Lower lobe of right lung (tissue), 2 donors: ENCODE measurements at places on chromosomes 2 and 18. TPM values are rescaled to one million over a fixed set of nuclear protein-coding genes. Genes with fewer than 3 reads are reported as not detected.

DNA sequence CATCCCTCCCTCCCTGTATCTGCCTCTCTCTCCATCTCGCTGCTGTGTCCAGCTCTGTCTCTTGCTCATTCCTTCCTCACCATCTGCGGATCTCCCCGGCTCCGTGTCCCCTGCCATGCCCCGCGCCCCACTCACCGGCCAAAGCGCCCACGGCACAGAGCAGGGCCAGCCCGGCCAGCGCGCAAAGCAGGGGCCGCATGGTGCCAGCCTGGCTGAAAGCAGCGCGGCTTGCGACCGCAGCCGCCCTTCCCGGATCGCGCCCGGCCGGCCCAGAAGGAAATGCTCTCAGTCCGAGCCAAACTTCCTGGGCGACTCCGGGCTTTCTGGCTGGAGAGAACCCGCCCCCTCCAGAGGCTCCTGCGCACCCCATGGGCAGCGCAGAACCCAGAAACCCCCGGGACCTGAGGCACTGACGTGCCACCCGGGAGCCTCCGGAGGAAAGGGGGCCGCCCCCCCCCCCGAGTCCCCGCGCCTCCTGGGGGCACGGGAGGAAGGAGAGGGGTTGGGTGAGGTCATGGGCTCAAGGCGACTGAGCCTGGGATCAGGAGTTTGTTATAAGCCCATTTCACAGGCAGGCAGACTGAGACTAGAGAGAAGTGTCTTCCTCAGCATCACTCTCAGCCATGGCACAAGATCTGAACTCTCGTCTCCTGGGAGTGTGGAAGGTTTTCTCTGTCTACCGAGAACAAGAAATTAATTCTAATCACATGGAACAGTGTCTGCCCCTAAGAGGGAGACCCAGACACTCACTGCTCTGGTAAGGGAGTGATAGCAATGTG lies 45.2 kb upstream of the RAB6C start:
- DNase-seq: no peak
- H3K4me3 ChIP-seq: no peak overlapping the region
- H3K27ac ChIP-seq: no peak overlapping the region

- no peaks in the 10 kb centered on the region for H3K36me3 ChIP-seq
- H3K27me3 ChIP-seq: no peaks in the 10 kb centered on the region
- H3K4me3 ChIP-seq: no peak overlapping the region
- DNase-seq: no peak
- no peak overlapping the region for H3K27ac ChIP-seq
- H3K4me1 ChIP-seq: no peaks in the 10 kb centered on the region
These were observed 89.0 kb downstream of the FAM117B start for GRCh38 chr2:202723746-202724145.

GRCh38 chr2:182097571-182098164 lies 112.0 kb downstream of the PPP1R1C start:
- no peak overlapping the region for H3K4me3 ChIP-seq
- no peaks in the 10 kb centered on the region for H3K36me3 ChIP-seq
- H3K27me3 ChIP-seq: no peaks in the 10 kb centered on the region
- H3K27ac ChIP-seq: no peak overlapping the region
- no peaks in the 10 kb centered on the region for H3K4me1 ChIP-seq
- DNase-seq: no peak

DNA sequence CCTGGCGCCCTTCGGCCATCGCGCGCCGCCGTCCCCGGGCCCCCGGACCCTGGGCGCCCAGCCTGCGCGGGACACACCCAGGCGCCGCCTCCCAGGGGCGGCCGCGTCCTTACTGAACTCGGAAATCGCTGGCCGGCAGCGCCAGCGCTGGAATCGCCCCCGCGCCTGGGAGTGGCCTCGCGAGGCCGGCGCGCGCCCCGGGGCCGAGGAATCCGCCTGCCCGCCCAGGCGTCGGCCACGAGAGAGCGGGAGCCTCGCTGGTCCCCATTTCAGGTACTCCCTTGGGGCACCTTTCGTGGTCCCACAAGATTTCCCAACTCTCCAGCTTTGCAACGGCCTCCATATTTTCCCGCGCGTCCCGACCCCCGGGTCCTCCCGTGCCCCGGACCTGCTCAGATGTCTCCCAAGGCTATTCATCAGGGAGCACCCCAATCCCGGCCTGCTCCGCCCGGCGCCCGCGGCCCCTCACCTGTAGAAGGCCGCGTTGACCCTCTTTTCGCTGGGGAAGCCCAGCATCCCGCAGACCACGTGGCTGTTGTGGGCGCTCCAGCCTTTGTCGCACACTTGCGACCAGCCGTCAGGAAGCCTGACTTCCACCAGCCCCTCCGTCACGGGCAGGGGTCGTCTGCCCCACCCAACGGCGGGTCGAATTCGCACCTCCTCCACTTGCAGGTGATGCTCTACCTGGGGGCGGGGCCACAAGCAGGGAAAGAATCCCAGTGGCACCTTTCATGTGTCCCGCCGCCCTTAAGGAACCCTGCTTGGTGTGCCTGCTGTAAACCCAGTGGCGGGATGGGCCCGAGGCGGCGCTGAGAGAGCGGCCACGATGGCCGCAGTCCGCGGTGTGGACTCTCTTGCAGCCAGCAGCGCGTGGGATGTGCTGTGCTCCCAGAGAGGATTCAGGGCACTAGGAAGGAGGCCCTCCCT lies 4.6 kb downstream of the LOXL3 start:
- H3K27me3 ChIP-seq: no peaks in the 10 kb centered on the region
- peak; percentile 79 for DNase-seq
- H3K4me1 ChIP-seq: peaks cover 28% of the 10 kb centered on the region
- peak overlapping the region; percentile 81 for H3K27ac ChIP-seq
- peak overlapping the region; percentile 78 for H3K4me3 ChIP-seq
- no peaks in the 10 kb centered on the region for H3K36me3 ChIP-seq

DNA sequence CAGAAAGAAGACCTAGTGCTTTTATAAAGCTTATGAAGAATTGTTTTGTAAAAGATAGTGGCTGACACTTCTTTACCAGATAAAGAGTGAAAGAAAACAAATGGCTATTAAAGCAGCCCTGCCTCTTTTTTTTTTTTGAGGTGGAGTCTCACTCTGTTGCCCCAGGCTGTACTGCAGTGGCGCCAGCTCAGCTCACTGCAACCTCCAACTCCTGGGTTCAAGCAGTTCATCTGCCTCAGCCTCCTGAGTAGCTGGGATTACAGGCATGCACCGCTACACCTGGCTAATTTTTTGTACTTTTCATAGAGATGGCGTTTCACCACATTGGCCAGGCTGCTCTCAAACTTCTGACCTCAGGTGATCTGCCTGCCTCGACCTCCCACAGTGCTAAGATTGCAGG lies 12.9 kb downstream of the ARPC2 start:
- peaks cover 60% of the 10 kb centered on the region for H3K4me1 ChIP-seq
- H3K36me3 ChIP-seq: peaks cover 100% of the 10 kb centered on the region
- peak overlapping the region; percentile 4 for H3K27ac ChIP-seq
- H3K27me3 ChIP-seq: no peaks in the 10 kb centered on the region
- DNase-seq: no peak

DNA sequence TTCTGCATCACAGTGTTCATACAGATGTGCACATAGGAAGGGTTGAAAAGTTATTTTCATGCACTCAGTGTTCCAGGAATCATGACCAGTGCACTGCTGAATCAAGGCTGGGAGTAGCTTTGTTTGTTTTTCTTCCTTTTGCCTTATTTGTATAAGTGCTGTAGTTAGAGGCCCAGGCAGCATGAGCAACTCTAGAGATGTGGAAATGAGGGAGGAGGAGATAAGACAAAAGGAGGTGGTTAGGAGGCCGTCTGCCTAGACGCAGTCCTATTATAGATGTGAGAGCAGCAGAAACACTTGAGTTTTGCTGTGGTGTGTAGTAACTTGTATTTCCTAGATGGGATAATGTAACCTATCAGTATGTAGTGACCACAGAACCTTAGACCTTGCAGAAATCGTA lies 264.3 kb upstream of the RASGRP3 start:
- H3K4me3 ChIP-seq: no peak overlapping the region
- no peak overlapping the region for H3K27ac ChIP-seq
- H3K27me3 ChIP-seq: no peaks in the 10 kb centered on the region
- peaks cover 9% of the 10 kb centered on the region for H3K4me1 ChIP-seq

- no peaks in the 10 kb centered on the region for H3K27me3 ChIP-seq
- H3K36me3 ChIP-seq: no peaks in the 10 kb centered on the region
- no peaks in the 10 kb centered on the region for H3K4me1 ChIP-seq
These were observed 248.4 kb upstream of the KCNJ3 start for GRCh38 chr2:154449951-154450658.

DNA sequence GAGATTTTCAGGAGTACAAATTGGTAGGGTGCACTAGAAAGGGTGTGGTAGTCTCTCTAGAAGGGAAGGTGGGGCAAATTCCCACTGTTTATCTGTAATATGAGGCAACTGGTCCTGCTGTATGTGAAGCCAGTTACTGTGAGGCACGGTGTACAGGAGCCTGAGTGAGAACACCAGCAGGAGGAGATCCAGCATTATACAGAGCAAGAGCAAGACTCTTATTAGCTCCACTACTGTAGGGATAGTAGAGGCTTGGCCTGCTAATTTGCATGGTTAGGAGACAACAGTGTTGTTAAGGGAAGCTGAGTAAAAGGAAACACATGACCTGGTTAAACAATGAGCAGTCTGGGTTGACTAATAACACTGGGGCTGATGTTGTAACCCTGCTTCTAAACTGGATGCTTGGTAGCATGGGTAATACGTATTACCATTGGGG lies 76.3 kb upstream of the WDSUB1 start:
- H3K36me3 ChIP-seq: peaks cover 57% of the 10 kb centered on the region
- no peak overlapping the region for H3K27ac ChIP-seq
- no peaks in the 10 kb centered on the region for H3K4me1 ChIP-seq
- H3K27me3 ChIP-seq: no peaks in the 10 kb centered on the region
- DNase-seq: no peak

TMEM163 gene
- total RNA-seq: 31.9 TPM

- no peak overlapping the region for H3K4me3 ChIP-seq
- no peak overlapping the region for H3K27ac ChIP-seq
These were observed 687.6 kb upstream of the HS6ST1 start for GRCh38 chr2:129006135-129006886.

CYS1 gene
- 2.6 TPM for total RNA-seq

DNA sequence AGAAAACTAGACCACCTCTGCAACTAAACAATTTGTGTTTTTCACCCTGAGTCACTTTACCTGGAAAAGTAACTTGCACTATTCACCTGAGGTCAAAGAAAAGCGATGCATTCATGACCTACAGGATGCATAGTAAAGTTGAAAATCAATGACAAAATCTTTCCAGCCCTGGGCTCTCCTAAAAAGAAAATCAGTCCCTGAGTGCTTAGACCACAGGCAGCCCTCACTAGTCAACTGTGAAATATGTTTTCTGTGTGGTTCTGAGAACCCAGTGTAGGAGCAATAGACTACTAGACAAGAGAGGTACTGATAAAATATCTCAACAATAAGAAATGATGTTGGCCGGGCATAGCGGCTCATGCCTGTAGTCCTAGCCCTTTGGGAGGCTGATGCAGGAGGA lies 133.1 kb downstream of the TXNL1 start:
- H3K27ac ChIP-seq: no peak overlapping the region
- H3K36me3 ChIP-seq: no peaks in the 10 kb centered on the region
- no peaks in the 10 kb centered on the region for H3K27me3 ChIP-seq
- no peaks in the 10 kb centered on the region for H3K4me1 ChIP-seq
- H3K4me3 ChIP-seq: no peak overlapping the region

DNA sequence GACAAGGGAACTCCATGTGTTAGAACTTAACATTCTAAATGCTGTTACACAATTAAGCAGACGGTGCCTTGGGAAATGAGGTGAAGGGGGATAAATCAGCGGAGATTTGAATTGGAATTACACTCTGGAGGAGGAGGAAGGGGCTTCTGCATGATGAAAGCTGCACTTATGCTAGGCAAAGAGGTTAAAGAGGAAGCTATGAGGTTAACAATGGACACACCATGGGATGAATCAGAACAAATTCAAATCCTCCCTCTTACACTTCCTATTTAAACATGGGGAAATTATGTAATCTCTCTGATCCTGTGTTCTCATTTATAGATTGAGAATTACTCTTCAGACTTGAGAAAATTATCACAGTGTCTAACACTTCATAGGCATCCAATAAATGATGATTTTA lies 121.5 kb upstream of the SIX2 start:
- DNase-seq: no peak
- H3K36me3 ChIP-seq: no peaks in the 10 kb centered on the region
- no peak overlapping the region for H3K4me3 ChIP-seq
- no peaks in the 10 kb centered on the region for H3K27me3 ChIP-seq
- H3K4me1 ChIP-seq: no peaks in the 10 kb centered on the region

DNA sequence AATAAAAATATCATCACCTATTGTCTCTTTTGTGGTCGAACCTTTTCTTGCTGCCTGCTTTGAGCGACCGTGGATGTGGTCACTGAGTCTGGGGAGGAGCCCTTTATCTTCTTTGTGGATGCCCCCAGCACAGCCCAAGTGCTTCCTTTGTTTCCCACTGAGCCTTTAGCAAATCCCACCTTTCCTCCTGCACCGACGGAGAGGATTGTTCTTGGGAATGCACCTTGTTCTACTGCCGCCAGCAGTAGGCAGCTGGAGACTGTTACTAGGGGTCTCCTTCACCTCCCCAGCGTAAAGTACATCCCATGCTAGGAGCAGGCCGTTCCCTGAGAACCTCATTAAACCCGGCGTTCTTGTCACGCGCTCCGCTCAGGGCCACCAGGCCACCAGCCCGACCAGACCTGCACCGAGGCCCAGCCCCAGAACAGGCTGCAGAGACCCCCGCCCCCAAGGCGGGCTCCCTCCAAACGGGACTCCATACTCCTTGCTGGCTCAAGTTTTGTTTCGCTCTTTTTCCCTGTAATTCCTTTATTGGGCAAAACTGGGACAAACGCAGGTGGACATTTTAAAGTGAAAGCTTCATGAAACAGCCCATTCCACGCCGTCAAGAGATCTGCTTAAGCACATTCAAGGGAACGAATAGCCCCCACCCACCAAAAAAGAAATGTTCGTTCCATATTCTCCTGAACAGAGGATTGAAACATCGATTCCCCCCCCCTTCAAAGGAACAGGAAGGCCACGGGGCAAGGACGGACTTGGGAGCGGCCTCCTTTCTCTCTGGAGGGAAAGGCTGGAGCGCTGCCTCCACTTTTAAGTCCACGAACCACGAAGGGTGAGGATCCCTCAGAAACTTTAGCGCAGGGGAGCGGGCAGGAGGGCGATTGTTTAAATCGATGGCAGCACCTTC lies 1.1 kb upstream of the MAT2A start:
- H3K36me3 ChIP-seq: peaks cover 22% of the 10 kb centered on the region
- H3K4me1 ChIP-seq: peaks cover 40% of the 10 kb centered on the region

UGT1A9 gene
- not detected for total RNA-seq

- peaks cover 20% of the 10 kb centered on the region for H3K4me1 ChIP-seq
- H3K36me3 ChIP-seq: no peaks in the 10 kb centered on the region
- no peak overlapping the region for H3K27ac ChIP-seq
- no peak for DNase-seq
- no peak overlapping the region for H3K4me3 ChIP-seq
These were observed 159.0 kb downstream of the ZFP36L2 start for GRCh38 chr2:43067254-43068040.
